ENCODE measurements at places on chromosomes 2 and 18. TPM values are rescaled to one million over a fixed set of nuclear protein-coding genes. Genes with fewer than 3 reads are reported as not detected.

DNA sequence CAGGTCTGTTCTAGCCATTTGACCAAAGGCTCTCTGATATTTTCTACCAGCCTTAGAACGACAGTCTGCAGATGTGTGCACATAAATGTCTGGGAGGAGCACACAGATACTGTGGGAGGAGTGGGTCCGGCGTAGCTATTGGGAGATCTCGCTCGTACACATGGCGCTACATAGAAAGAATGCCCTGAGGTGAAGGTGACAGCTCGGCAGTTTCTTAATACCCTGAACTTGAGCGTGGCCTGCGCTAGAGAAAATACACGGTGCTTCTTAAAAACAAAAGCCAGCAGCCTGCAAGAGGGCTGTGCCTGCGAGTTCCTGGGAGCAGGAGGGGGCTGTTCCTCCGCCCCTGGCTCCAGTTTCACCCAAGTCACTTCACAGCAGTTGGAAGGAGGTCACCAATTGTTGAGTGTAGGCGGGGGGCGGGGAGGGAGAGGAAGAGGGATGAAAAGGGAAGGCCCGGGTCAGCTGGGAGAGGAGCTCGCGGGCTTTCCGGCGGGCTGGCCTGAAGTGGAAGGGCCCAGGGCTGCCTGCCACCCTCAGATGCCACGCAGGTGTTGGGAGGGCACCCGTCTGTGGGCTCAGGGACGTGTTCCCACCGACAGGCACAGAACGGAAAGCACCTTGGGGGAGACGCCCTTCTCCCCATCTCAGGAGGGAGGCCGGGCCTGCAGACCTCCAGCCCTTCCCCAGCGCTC lies 124.7 kb upstream of the ZNF516 start:
- ATAC-seq, result peak; percentile 66

DNA sequence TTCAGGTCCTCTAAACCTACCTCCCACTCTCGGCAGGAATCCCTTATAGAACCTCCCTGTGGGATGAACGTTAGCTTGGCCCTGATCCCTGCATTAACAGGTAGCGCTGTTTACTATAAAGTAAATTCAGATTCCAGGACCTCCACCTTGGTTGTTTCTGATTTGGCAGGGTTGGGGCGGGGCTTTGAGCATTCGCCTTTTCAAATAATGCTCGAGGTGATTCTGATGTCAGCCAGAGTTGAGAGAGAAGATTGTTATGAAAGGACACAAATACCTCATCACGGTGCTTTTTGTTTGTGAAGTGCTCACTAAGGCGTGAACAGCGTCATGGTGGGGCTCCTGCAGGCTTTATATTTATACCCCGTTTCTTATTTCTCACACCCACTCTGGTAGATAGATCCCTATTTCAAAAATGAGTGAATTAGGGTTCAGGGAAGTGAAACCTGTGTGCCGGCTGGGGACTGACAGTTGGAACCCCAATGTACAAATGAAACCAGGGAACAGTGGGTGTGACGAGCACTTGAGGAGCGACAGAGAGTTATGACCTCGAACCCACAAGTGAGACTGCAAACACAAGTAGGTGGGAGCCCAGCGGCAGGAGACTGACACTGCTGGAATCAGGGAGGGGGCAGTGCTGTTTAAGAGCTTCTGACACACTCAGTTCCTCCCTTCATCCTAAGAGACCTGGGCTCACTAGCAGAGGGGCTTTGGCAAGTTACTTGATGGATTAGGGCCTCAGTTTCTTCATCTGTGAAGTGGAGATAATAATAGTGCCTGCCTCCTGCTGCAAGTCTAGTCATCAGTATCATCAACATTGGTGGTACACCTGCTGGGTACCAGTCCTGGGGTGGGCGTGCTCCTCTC lies 14.2 kb upstream of the CXCR4 start:
- no peak for ATAC-seq

DNA sequence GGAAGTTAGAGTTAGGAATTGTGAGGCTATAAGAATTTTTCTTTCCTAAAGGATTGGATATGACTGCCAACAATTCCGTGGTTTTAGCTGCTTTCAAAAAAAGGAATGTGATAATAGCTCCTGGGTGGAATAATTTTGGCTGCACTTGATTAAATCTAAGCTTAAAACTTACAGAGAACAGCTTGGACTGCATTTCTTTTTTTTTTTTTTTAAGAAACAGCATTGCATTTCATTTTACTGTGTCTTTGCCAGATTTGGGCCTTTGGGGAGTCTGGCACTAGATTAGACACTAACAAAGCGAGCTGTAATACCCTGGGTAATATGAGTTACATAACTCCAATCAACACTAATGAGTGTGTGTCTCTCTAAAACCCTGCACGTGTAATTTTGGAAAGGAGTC lies 37.8 kb upstream of the ZNF397 start:
- no peak for ATAC-seq

DNA sequence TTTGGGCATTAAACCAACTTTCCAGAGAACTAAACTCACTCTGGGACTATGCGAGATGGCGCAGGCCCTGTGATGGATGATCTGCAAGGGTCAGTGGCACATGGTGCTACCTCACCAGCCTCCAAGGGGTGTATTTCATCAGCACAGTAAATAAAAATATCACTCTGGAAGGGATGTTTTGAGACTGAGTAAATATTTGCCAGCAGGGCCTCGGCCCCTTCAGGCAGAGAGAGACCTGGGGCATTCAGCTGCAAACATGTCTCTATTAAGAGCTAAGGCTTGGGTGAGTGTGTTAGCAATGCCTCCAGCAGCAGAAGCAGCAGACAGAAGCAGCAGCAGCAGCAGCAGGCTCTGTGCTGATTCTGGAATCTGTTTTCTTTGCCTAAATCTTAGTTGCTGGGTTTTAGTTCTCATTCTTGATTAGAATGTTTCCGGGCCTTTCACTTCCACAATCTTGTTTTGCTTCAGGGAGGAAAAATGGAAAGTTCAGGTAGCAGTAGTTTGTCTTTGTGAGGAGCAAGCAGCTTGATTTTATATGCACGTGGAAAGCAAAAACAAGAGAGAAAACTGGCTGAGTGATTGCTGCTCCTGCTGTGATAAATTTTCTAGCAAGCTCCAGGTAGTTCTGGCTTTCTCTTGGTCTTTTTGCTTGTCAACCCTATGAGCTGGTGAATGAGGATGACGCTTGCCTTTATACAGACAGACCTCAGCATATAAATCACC lies 18.6 kb downstream of the ADCYAP1 start:
- peak; percentile 39 for ATAC-seq

ALPI gene
- total RNA-seq, result not detected

LOXHD1 gene
- 0.05 TPM for total RNA-seq

INPP5D gene
- 2.7 TPM for total RNA-seq

SMIM21 gene
- 0.11 TPM for total RNA-seq

All from motor neuron (in vitro differentiated cells).